Nucleus accumbens (tissue), 56 donors: ENCODE measurements at places on chromosomes 5 and 9.
A peak's percentile ranks its signal among the peaks of the same experiment; 100 is the strongest.

- no peak for DNase-seq
Measured at GRCh38 chr5:154049636-154050035, 10.9 kb downstream of the MFAP3 start.

DNA sequence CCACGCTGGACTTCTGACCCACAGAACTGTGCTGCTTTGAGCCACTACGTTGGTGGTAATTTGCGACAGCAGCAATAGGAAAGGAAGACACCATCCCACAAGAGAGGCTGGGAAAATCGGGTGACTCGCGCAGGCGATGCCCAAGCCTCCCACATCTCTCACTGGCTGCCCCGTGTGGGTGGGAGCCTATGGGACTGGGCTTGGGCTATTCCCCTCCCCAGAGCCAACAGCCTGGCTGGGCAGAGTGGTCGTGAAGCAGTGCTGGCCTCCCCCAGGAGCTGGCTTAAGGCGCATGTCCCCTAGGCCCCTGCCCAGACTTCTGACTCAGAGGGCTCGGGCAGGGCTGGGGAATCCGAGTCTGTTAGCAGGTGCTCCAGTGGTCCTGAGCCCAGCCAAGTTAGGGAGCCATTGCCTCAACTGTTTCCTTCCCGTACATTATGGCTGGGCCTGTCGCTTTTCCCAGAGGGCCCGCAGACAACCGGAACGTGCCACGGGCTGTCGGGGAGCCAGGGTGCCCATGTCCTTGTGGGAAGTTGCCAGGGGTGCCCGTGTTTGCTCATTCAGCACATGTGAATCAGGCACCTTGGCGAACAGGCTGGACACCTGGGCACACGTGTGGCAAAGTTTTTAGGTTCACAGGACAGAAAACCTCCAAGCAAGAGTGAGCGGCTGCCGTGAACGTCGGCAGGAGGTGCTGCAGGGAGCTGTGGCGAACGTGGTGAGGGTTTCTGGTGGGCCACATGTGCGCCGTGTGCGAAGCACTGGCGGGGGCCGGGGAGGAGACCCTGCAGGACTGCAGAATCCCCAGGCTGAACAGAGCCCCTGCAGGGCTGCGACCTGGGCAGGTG is 7.0 kb upstream of the RASGEF1C start:
- DNase-seq, result no peak

GRCh38 chr5:157213527-157214243 is 33.0 kb downstream of the ITK start:
- no peak for DNase-seq

DNA sequence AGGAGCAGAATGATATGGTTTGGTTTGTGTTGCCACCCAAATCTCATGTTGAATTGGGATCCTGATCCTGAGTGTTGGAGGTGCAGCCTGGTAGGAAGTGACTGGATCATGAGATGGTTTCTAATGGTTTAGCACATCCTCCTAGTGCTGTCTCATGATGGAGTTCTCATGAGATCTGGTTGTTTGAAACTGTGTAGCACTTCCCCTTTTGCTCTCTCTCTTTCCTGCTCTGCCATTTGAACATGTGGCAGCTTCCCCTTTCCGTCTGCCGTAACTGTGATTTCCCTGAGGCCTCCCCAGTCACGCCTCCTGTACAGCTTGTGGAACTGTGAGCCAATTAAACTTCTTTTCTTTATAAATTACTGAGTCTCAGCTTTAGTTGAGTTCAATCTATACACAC is 756.8 kb upstream of the CDH6 start:
- no peak for DNase-seq

DNA sequence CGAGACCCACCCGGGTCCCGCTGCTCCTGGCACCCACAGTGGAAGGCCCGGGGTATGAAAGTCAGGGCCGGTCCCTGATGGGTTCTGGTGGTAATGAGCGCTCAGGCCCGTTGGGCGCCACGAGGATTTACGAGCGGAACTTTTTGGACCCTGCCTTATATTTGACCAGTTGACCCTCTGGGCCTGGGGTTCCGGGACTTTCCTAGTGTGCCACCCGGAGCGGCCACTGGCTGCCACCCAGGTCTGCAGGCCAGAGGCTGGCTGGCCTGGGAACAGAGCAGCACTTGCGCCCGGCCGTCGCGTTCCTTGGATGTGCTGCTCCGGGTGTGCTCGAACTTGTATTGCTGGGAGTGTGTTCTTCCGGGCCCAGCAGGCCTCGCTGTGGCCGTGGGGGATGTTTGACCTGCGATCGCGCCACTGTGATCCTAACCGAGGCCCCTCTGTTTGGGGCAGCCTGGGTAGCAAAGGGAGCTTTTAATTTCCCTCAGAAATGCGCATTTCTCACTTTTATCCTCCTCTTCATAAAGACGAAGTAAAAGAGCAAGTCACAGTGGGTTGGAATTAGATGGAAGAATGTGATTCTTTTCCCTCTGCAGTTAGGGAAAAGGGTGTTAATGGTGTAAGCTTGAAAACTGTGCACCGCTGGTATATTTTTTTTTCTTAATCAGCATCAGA is 1.2 kb downstream of the F2RL1 start:
- no peak for DNase-seq

DNA sequence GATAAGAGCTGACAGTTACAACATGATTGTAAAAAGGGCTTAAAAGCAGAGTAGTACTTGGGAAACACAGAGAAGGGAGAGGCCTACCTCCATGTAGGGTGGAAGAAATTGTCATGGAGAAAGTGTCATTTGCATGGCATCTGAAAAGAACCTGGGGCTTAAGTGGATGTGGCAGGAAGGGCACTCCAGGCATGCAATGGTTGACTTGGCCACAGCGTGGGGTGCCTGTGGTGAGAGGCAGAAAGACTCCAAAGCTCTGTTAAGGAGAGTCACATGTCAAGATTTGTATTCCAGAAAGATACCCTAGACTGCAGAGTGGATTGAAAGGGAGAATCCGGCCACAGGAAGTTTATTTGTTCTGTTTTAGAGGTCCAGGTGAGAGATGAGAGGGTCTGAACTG is 2.4 kb downstream of the POLR3G start:
- peak; percentile 19 for DNase-seq

GRCh38 chr9:33233626-33234342 is 6.2 kb upstream of the SPINK4 start:
- DNase-seq, result no peak

GRCh38 chr5:132812781-132813598 is at the start of gene SOWAHA:
TSS of gene SOWAHA (plus strand) at chr5:132813302. CDS start at chr5:132813622, 320 bp downstream.
- peak; percentile 38 for DNase-seq

- no peak for DNase-seq
Measured at GRCh38 chr9:97721396-97721795, 24.3 kb upstream of the XPA start.

DNA sequence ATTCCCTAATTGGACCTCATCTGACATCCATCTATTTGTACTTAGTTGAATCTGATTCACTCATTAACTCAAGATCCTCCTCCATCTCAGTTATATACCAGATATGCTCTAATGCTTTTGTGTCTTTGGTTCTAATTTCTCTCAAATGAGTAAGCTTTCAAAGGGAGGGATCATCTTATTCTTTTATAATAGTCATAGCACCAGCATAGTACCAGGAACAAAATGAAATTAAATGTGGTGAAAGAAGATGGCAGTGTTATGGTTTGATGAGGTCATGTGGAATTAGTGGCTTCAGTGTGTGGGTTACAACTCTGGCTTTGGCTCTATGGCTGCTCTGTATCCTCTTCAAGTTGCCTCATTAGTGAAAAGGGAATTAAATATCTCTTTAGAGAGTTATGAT is 32.5 kb upstream of the ZNF366 start:
- DNase-seq, result no peak

DNA sequence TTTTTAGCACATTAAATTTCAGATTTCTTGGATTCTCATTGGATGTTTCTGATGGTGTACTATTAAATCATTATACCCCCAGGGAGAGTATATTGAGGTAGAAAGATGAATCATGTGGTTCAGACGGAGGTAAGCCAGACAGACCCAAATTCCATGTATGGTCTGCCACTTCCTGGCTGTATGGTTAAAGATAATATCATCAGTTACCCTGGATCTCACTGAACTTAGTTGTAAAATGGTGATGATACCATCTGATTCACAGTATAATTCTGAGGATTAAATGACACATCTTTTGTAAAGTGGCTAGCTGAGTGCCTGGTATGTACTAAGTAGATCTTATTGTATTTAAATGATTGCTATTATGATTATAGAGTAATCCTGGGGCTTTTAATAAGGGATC is 9.3 kb downstream of the SLC27A6 start:
- no peak for DNase-seq

DNA sequence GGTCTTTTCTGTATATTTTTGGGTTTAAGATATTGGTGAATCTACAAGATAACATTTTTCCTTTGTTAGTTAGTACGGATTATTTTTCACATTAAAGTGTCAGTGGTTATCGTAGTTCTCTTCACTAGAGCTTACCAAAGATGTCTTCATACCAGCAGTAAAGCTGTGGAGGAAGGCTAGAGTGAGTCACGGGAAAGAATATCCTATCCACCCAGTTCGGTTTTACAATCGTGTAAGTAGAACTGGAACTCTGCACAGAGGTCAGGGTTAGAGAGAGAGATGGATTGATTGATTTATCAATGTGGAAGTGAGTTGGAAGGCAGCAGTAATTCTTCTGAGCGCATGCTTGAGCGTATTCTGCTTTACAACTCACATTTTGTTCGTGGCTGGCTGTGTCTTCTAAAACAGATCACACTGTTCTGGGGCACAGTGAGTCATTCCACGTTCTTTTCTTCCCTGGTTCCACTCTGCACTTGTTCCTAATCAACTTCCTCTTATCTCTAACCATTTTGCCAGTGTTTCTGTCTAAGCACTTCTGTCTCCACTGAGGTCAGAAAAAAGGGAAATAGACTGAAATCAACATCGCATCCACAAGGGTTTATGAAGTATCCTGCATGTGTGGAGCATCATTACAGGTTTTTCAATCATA is 86.5 kb upstream of the ARRDC3 start:
- no peak for DNase-seq

GRCh38 chr9:134146774-134147493 is 11.1 kb downstream of the WDR5 start:
- DNase-seq, result no peak

DNA sequence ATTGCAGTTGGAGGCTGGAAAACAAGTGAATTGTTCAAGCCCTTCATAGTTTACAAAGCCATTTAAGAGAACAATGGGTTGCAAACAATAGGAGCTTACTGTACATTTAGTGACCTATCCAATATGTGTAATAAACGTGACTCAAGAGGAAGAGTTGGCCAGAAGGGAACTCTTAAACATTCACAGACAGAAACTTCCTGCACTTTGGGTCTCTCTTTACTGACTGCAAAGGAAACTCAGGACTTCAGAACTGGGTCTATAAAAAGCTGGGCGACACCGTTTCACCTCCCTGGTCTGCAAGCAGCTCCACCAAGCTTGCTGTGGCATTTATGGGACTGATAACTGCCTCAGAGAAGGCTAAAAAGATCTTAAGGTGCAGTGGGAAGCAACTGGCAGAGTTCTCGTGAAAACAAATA is 48.7 kb upstream of the SPATA31D4 start:
- DNase-seq, result no peak

GRCh38 chr9:36966371-36967097 is 67.5 kb downstream of the PAX5 start:
- no peak for DNase-seq

GRCh38 chr5:103177543-103177942 is 57.4 kb downstream of the PPIP5K2 start:
- DNase-seq, result no peak

DNA sequence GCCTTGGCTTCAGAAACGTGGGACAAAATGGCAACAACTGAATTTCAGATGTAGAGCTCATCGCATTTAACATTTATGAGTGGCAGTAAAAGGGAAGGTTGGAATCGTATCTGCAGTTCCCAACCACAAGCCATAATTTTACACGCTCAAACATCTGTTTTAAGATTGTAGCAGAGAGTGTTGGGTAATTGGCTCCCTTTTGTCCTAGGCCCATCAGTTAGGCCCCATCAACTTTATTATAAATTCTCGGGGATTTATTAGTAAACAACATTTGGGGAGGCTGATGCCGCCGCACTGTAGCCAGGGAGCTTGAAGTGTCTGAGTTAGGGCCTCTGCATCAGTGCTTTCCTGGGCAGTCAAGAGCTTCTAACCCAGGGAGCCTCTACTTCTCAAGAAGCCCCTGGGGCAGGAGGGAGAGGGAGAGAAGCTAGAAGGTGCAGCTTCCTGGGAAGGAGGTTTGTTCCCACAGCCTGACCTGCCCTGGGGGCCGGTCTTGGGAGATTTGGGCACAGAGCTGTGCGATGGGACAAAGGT is 66.2 kb downstream of the HSPA4 start:
- no peak for DNase-seq

GRCh38 chr5:36236801-36237200 is 4.9 kb downstream of the NADK2 start:
- DNase-seq, result no peak

- DNase-seq, result no peak
Measured at GRCh38 chr5:169993485-169993790, 13.1 kb upstream of the INSYN2B start.

GRCh38 chr9:5909976-5910375 is 19.3 kb downstream of the MLANA start:
- DNase-seq, result no peak

DNA sequence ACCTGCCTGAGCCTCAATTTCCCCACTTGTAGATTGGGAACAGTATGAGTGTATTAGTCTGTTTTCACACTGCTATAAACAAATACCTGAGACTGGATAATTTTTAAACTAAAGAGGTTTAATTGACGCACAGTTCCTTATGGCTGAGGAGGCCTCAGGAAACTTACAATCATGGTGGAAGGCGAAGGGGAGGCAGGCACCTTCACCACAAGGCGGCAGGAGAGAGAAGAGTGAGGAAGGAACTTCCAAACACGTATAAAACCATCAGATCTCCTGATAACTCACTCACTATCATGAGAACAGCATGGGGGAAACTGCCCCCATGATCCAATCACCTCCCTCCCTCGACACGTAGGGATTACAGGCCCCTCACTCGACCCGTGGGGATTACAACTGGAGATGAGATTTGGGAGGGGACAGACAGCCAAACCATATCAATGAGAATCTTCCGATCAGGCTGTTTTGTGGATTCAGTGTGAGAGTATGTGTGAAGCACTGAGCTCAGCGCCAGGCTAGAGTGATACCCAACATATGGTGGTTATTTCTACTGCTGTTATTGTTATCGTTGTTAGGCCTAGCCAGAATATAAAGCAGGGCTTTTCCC is 14.6 kb upstream of the LMX1B start:
- no peak for DNase-seq

DNA sequence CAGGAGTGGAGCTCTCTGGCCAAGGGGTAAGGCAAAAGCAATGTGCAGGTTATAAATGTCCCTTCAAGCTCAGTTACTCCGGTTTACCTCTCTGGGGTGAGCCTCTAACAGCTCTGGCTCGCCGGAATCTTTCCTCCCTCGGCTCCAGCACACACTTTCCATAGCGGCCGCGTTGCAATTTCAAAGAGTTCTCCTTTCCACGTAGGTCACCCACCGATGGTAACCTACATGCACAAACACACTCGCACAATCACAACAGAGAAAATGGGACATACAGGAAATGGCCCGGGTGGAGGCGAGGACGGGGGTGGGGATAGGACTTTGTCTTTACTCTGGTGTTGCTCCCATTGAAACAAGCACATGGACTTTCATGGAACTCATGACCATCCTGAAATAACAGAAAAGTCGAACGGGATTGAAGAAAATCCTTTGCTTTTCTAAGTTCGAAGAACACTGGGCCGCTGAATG is 1.2 kb downstream of the LHFPL2 start:
- DNase-seq, result no peak

GRCh38 chr5:132472431-132472830 is 18.1 kb downstream of the IRF1 start:
- DNase-seq, result no peak

- DNase-seq, result no peak
Measured at GRCh38 chr5:37549411-37549810, 170.3 kb downstream of the WDR70 start.

GRCh38 chr5:39657943-39658342 is 233.2 kb upstream of the DAB2 start:
- no peak for DNase-seq

GRCh38 chr5:93359296-93359959 is 221.6 kb downstream of the NR2F1-AS1 start:
- no peak for DNase-seq
